ENCODE measurements at places on chromosomes 13 and 19. TPM values are rescaled to one million over a fixed set of nuclear protein-coding genes. Genes with fewer than 3 reads are reported as not detected.

CGB5 gene
- total RNA-seq: not detected

ICAM5 gene
- 0.11 TPM for total RNA-seq

DNA sequence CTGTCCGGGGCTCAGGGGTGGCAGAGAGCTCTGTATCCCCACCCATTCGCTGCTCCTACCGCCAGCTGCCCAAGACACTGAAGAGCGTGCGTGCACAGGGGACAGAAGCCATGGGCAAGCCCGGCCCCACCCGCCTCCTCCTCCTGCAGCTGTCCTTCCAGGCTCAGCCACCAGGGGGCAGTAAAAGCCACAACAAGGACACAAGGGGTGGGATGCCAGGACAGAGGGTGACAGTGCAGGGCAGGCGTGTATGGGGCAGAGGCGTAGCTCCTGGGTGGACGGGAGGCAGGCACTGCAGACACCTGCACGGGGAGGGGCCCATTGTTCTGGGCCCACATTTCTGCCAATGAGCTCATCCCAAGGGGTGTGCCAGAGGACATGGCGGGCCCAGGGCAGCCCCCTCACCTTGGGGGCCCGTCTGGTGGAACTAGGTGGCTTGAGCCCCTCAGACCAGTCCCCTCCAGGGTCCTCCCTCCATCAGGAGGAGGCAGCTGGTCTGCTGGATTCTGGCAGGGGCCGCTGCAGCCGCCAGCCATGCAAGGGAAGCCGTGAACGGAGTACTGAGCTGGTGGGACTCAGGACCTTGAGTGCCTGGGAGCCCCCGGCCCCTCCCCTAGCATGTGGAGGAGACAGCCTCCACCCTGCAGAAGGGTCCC is 61.2 kb downstream of the MLLT1 start:
- peak; percentile 94 for DNase-seq

DNA sequence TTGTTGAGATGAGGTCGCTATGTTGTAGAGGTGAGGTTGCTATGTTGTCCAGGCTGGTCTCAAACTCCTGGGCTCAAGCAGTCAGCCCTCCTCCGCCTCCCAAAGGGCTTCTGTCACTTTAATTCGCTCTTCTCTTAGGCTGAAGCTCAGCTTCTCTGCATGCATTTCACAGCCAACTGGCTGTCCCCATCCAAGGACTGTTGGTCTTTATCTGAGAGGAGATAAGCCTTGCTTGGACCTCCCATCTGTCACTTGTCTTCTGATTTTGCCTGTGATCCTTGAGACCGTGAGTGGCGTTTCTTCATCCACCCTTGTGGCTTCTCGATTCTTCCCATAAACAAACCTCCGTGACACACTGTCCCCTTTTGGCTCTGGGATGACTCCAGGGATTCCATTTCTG is 24.4 kb downstream of the CERS1 start:
- DNase-seq: no peak

DNA sequence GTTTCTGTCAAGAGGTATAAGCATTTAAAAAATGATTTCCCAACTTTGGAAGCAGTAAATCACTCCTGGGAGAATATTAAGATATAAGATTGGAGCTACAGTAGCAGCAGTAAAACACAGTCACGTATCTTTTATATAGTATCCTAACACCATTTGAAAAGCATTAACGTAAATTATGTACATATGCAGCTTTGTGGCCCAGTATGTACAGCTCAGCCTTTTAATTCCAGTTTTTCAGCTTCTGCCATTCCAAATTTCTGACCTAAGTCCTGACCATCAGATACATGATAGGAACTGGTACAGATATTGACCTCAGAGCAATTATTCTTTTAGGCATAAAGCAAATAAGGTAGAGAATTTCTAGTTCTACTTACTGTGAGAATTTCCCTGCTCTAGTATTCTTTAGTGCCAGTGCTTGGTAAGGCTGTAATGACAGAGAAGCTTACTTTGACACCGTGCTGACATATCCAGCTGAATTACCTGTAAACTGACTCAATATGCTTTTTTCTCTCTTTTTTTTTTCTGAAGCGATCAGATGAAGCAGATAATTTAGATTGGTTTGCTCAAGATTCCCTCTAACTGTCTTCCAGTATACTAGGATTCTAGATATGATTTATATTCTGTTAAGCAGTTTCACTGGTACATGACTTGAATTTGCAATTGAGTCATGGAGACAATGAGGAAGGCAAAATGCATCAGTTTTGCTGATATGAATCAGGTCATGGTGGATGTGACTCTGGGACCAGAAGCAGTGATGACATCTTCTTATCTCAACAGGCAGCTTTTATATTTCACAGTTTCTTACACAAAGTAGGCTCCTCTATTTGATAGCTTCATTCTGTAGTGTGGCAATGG is 703.6 kb downstream of the SLITRK6 start:
- DNase-seq: no peak

MYCBP2 gene
- total RNA-seq: 43.7 TPM

- DNase-seq: no peak
These were observed 11.4 kb upstream of the MIA start for GRCh38 chr19:40763963-40764362.

- DNase-seq: no peak
These were observed 2.8 kb downstream of the TYROBP start for GRCh38 chr19:35905178-35905727.

CYP4F12 gene
- 5.2 TPM for total RNA-seq

GRCh38 chr19:13573056-13573667 is 66.9 kb upstream of the CACNA1A start:
- no peak for DNase-seq

GRCh38 chr13:62280590-62280989 is 864.9 kb upstream of the PCDH20 start:
- no peak for DNase-seq

DNA sequence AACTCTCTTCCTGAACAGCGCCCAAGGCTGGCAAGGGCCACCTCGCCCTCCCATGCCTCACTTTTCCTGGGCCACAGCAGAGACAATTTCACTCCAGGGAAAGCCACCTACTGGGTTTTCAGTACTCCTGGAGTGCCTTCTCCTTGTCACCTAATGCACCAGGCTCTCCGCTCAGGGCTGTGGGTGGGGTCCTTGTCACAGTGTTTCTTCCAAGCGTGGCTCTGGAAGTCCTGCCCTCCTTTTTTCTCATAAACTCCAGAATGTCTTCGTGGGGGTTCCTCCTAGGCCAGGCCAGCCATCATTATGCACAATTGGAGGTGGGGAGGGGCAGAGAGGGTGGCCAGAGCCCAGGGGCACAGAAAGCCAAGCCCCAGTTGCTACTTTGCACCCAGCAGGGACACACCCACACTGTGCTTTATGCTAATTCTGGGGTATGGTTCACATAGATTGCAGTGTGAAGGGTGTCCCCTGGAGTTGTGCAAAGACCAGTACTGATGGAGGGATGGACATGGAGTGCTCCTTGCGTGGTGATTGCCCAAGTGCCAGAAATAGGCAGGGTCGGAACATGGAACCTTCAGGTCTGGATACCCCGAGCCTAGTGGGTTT is 78.8 kb downstream of the CHST8 start:
- no peak for DNase-seq

CCDC122 gene
- total RNA-seq: 3.4 TPM

DNA sequence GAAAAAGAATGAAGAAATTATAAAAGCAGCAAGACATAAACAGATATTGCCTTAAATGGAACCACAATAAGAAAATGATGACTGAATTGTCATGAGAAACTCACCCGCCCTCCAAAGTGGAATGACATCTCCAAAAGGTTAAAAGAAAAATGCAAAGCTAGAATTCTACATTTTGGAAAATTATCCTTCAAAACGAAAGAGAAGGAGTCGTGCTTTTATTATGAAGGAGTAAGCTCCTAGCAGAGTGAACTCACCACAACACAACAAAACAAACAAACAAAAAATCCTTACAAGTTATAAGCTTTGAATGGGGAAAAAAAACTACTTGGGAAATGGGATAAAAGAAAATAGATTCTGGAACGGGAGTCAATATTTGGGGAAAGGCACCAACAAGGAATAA is 6.7 kb downstream of the SIGLEC14 start:
- DNase-seq: no peak

DNA sequence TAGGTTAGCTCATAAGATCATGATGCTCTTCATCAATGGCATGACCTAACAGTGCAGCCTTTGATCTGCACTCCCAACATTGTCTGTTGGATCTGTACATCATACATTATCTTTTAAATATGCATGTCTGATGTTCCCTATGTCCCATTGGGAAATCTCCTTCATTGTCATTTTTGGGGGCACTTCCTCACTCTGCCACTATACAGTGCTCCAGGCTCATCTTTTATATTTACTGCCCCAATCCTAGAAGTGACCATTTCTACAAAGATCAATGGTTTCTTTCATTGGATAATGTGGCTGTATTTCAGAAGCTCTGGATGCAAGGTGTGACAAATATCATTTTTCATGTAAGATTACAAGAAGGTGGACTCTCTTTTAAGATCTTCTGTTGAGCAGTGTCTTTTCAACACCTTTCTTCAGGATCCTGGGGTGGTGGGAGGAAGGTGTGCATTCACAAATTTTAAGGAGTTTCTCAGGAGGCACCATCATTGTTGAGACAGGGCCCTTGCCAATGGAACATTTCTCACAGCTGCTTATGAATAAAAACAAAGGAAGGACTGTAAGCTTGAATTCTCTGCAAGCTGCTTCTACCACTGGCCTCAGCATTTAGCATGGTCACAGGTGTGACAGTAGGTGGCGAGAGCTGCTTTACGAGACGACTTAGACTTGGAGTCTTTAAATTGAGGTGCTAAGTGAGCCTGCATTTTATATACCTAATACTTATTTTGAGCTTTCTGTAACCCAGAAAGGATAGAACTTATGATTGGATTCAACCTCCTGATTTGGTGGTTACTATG is 403.0 kb downstream of the LMO7 start:
- DNase-seq: no peak

DNA sequence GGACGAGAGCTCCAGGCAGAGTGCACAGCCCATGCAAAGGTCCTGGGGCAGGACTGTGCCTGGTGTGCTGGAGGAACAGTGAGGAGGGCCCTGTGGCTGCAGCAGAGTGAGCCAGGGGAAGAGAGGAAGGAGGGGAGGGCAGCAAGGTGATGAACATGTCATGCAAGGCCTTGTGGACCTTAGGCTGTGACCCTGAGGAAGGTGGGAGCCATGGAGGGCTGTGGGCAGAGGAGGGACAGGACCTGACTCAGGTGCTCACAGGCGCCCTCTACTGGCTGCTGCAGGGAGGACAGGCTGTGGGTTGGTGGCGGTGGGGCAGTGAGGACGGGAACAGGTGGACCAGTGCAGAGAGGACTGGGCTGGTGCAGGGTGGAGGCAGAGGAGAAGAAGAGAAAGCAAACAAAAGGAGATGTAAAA is 170.3 kb downstream of the PTPRS start:
- no peak for DNase-seq

DNA sequence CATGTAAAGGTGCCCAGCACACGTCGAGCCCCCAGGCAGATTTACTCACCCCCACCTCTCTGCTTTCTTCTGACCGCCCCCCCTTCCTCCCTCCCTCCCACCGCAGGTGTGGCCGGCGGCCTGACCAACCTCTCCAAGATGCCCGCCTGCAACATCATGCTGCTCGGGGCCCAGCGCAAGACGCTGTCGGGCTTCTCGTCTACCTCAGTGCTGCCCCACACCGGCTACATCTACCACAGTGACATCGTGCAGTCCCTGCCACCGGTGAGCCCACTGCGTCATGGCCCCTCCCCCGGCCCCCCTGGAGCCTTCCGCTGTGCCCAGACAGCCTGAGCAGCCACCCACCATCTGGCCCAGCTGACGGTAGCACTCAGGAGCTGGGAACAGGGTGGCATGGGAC is 8.8 kb downstream of the PRPF31 start:
- DNase-seq: no peak

DNA sequence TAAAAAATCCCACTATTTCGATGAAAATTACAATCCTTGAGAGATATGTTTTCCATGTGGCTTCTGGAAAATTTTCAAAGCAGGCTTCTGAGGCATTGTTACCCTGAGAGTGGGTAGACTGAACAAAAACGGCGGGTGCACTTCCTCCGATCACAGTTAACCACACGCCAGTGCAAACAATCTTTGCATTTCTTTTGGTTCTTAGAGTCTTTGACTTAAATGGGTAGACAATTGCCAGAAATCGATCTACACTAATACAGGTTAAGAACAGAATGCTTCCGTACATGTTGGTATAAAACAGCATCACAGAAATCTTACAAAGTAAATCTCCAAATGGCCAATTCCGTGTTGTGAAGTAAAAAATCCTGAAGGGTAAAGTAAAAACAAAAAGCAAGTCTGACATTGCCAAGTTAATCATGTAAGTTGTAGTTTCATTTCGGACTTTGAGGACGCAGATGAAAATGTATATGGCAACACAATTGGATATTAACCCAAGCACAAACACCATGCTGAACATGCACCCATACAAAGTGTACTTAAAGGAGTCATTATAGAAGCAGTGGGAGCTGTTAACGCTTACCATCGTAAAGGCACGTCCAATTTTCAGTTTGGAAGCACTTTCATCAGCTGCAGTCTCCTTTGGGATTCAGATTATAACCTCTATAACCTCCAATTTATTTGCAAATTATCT is 927 bp downstream of the LPAR6 start:
- no peak for DNase-seq

DNA sequence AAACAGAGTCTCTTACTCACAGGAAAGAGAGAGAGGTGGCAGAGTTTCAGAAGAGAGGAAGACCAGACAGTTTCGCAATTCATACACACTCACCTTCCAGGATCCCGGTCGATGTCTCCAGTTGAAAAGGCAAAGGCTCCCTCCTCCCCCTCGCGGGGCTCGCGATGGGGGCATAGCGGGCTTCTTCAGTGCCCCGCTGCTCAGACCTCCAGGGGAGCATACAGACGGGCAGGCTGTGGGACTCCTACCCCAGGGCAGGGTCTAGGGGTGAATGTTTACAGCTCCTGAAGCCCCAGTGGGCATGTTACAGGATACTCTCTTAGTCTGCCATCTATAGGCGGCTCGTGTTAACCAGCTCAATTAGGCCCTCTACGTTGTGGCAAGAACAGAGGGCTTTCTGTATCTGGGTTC is 139.2 kb downstream of the SLITRK5 start:
- DNase-seq: no peak

DNA sequence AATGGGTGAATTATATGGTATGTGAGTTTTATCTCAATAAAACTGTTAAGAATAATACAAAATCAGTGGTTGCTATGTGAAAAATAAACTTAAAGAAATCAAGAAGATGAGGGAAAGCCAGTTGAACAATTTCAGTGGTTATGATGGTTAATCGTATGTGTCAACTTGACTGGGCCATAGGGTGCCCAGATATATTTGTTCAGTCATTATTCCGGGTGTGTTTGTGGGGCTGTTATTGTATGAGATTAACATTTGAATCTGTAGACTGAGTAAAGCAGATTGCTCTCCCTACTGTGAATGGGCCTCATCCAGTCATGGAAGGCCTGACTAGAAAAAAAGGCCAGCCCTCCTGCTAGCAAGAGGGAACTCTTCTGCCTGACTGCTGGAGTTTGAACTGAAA is 109.3 kb downstream of the LMO7 start:
- DNase-seq: no peak

DNA sequence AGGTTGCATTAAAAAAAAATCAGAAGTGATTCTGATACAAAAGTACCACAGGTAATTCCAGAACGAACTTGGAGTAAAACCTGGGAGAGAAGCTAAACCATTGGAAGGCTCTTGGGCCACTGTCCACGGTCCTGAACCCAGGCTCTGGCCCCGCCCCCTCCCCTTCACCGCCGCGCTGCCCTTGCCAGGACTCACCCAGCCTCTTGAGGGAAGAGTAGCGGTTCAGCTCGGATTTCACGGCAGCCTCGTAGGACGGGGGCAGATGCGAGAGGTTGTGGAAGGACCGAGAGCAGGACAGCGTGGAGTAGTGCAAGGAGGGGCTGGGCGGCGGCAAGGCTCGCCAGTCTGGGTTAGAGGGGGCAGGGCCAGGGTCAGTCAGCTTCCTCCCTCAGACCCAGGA is 5.7 kb downstream of the SHISA7 start:
- peak; percentile 70 for DNase-seq

Measured in Right ventricle myocardium superior (tissue), 1 donor.